ENCODE measurements at places on chromosomes 11 and 22.

GRCh38 chr11:70742553-70743291, 344.4 kb downstream of the CTTN start:
- no peak for DNase-seq

DNA sequence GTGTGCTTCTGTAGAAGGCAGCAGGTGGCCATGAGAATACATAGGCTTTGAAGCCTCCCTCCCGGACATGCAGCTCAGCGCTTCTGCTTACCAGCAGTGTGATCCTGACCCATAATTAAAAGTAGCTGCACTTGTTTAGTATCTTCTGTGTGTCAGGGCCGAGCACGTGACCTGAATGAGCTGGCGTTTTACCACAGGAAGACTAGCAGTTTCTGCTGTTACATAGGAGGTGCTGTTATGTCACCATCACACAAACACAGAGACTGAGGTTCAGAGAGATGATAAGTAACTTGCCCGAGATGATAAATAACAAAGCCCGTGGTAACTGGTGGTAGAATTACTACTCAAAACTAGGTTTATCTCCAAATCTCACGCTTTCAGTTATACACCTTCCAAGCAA, 329.5 kb downstream of the OPCML start:
- no peak for DNase-seq

- no peak for DNase-seq
Observed at GRCh38 chr11:30960387-30960992, 374.3 kb upstream of the MPPED2 start.

- no peak for DNase-seq
Observed at GRCh38 chr11:107570015-107570414, 4.5 kb upstream of the ALKBH8 start.

- DNase-seq: no peak
Observed at GRCh38 chr22:48394787-48395186, 1432.9 kb downstream of the BRD1 start.

DNA sequence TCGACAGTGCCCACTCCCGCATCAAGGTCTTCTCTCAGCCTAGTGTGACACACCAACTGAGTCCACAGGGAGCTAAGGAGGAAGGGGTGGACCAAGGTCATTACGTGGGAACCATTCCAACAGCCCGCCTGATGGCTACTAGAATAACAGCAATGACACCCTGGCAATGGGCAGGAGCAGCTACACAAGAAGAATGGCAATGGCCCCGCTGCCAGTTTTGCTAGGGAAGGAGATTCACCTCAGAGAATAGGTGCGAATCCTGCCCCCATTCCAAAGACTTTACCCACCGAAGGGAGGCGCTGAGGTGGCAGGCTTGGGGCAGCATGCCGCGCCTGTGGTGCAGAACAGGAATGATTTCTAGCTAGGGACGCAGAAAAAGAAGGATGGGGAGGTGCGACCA, 9.1 kb downstream of the WT1 start:
- no peak for DNase-seq

- DNase-seq: no peak
Observed at GRCh38 chr11:113213549-113213948, 100.8 kb upstream of the TTC12 start.

GRCh38 chr11:44764583-44764982, 37.8 kb downstream of the TSPAN18 start:
- DNase-seq: no peak

DNA sequence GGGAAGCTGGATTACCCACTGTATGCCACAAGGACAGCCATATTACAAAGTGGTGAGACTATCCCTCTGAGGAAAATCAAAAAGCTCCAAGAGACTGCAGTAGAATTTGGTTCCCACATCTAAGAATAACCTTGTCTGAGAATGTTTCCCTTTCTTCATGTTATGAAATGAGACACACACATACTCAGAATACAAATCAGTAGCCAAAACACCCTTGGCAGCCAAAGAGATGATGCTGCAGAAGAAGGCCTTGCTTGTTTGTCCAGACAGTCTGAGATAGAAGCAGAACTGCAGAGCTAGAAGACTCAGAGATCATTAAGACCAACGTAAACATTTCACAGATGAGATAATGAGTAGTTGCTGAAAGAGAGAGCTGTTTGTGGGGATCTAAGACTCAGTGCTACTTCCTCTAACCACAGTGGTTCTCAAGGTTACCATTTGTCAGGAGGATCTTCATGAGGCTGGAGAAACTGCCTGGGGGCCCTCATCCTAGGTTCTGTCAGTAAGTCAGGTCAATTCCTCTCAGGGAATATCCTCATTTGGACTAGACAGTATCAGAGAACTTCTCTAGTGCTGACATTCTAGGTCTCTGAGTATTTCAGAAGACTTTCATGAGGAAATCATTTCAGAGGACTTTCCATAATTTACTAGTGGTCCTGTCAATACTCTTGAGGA, 38.9 kb downstream of the RELT start:
- no peak for DNase-seq

DNA sequence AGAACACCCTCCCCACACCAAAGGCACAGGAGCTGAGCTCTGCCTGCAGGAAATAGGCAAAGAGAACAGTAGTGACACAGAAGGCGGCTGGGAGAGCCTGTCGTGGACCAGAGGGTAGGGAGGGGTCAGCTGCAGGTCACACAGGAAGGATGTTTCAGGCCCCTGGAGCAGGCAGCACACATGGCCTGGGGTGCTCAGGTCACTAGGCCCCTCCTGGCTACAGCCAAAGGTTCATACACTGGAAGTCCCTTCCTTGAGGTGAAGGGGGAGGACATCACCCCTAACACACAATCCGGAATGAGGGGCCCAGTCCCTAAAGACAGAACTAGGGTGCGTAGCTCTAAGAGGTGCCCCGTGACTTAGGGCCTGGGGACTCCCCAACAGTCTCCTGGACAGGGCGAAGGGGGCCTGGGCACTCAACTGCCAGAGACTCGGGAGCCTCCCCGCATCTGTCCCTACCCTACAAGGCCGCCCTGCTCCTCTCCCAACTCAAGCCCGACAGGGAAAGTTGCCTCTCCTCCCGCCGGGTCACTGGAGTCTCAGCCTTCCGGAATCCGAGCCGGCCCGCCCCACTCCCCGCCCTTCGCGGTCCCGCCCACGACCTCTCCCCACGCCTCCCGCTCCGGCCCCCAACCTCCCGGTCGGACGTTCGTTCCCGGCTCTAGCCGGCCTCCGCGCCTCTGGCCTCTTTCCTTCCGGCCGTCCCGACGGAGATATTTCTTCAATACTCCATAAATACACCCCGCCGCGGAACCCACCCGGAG, at the start of gene CYB5R2:
Gene CYB5R2, minus strand, starts transcription at position 541 of the 764 bp plus-strand sequence. CDS start 675 bp downstream, outside the sequence.
- no peak for DNase-seq

DNA sequence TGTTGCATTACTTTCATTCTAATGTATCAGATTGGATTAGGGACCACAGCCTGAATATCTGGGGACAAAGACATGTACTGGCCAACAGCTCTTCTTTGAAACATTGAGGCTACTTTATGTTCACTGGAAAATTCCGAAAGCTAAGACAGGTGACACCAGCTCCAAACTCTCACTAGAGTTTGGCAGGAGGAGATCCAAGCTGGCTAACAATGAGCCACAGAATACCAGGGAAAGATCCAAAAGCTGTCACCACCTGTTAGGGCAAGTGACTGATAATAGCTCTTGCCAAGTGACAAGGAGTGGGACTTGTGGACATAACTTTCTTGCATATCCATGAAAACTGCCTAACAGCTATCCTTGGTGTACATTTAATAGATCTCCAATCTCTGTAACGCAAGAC, 333.3 kb downstream of the TTC28 start:
- DNase-seq: no peak

GRCh38 chr11:26149585-26149984, 182.3 kb upstream of the ANO3 start:
- DNase-seq: no peak

- no peak for DNase-seq
Observed at GRCh38 chr11:78228467-78228866, 39.7 kb downstream of the USP35 start.

DNA sequence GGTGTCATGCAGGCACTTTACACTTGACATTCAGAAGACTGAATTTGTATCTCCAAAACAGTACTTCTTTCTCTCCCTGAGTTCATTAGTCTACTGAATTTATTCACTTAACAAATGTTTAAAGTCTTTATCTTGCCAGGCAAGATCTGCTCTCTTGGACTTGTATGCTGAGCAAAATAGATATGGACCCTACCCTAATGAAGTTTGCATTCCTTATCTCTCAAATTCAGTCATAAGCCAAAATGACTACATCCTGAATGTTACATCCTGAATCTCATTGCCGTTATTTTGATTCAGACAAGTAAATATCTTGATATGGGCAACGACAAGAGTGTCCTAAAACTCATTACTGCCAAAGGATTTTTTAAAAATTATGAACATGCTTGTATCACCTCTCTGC, 29.7 kb downstream of the FAR1 start:
- DNase-seq: no peak

DNA sequence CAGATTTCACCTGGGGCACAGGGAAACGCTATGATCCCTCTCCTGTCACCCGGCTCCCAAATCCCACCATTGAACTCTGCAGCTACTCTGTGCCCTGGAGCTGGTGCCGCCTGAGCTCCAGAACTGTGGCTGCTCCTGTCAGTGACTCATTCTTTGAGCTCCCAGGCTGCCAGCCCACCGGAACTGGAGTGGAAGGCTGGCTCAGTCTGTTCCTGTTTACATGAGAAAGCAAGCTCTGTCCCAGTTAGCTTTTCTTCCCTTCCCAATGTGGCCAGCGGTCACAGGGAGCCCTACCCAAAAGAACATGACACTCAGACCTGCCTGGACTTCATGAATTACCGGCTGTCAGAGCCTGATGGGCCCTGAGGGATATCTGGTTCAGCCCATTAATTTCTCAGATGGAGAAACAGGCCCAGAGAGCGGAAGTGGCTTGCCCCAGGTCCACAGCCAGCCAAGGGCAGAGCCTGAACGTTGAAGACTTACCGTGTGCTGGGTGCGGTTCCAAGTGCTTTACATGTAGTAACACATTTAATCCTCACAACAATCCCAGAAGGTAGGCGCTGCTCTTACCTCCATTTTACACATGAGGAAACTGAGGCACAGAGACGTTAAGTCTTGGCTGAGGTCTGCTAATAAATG, 23.8 kb upstream of the IGSF22 start:
- DNase-seq: no peak

- peak; percentile 33 for DNase-seq
Observed at GRCh38 chr11:124865902-124866851, 945 bp downstream of the ROBO3 start.

GRCh38 chr22:20017622-20017958, 967 bp upstream of the ARVCF start:
- DNase-seq: no peak

- DNase-seq: no peak
Observed at GRCh38 chr22:44247346-44247745, 65.4 kb downstream of the SHISAL1 start.

GRCh38 chr11:128686745-128687177, 7.1 kb upstream of the FLI1 start:
- DNase-seq: peak; percentile 52

- no peak for DNase-seq
Observed at GRCh38 chr22:27237080-27237741, 564.3 kb downstream of the MN1 start.

- DNase-seq: no peak
Observed at GRCh38 chr11:119352857-119353260, 6.4 kb upstream of the MFRP start.

GRCh38 chr11:14813516-14813915, 78.5 kb downstream of the CYP2R1 start:
- no peak for DNase-seq

DNA sequence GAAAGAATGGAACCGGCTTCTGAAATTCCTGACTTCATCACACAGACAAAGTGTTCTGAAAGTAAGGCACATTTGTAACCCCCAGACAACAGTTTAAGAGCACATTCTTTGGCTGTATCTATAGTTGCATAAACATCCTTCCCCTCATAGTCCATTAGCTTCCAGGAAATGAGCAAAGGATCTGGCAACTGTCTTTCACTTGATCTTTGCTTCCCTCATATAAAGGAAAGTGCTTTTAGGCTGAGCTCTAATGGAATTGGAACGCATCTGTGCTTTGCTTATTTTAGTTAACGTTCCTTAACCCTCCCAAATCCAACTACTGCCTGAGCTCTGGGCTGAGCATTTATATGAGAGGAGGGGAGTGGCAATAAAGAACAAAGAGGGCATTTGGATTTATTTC, 76.9 kb upstream of the API5 start:
- no peak for DNase-seq

- no peak for DNase-seq
Observed at GRCh38 chr11:61903845-61904244, 12.5 kb upstream of the FADS3 start.

All from stimulated activated naive CD4-positive, alpha-beta T cell treated with Interleukin-2 at 50 U/mL for 16 hours (primary cell).